ENCODE measurements at places on chromosomes 1 and 21.

- no peak overlapping the region for H3K4me3 ChIP-seq
- no peaks in the 10 kb centered on the region for H3K27me3 ChIP-seq
- DNase-seq = no peak
- peaks cover 24% of the 10 kb centered on the region for H3K4me1 ChIP-seq
- no peaks in the 10 kb centered on the region for H3K36me3 ChIP-seq
Measured at GRCh38 chr1:203554071-203554470, 60.1 kb downstream of the OPTC start.

DNA sequence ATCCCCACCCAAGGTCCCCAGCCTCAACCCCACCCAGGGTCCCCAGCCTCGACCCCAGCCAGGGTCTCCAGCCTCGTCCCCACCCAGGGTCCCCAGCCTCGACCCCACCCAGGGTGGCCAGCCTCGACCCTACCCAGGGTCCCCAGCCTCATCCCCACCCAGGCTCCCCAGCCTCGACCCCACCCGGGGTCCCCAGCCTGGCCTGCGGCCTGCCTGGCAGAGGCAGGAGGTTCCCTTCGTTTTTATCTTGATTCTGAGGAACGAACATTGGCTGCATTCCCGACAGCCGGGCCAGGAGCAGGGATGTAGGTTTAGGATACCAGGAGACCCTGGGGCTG lies 3.4 kb upstream of the PDE9A start:
- peaks cover 3% of the 10 kb centered on the region for H3K4me1 ChIP-seq
- H3K4me3 ChIP-seq = no peak overlapping the region
- no peak for DNase-seq
- H3K27me3 ChIP-seq = peaks cover 56% of the 10 kb centered on the region
- no peaks in the 10 kb centered on the region for H3K36me3 ChIP-seq
- no peak overlapping the region for H3K27ac ChIP-seq

DNA sequence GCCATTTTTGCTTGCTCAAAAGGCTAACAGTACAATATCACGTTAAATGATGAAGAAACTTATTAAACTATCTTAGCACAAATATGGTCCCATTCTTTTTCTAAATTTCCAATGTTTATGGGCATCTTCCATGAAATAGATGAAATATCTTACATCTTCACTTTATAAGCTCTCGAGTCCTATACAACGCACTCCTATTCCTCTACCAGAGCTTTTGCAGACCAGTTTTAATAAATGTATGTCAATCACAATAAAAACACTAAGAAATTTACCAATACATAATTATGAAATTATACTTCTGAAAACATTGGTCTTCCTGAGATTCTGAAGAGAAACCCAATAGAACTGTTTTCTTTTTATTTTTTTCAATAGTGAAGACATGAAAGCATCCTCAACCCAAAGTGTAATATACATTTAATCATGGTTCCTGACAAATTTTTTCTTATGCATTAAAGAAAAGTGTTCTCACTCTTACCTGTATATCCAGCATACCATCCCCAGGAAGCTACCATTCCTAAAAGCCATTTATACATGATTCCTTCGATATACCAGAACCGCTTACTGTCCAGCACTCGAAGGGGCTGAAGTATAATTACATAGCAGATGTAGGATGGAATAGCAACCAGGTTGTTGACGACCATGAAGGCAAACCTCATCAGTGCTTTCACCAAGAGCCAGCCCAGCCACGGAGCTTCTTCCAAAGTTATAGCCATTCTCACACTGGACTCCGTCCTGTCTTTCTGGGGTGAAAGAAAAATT lies 1.8 kb downstream of the LPGAT1 start:
- H3K27me3 ChIP-seq = no peaks in the 10 kb centered on the region
- peaks cover 10% of the 10 kb centered on the region for H3K36me3 ChIP-seq
- H3K4me3 ChIP-seq = peak overlapping the region; percentile 95
- peak; percentile 18 for DNase-seq
- peak overlapping the region; percentile 92 for H3K27ac ChIP-seq
- H3K4me1 ChIP-seq = peaks cover 33% of the 10 kb centered on the region

DNA sequence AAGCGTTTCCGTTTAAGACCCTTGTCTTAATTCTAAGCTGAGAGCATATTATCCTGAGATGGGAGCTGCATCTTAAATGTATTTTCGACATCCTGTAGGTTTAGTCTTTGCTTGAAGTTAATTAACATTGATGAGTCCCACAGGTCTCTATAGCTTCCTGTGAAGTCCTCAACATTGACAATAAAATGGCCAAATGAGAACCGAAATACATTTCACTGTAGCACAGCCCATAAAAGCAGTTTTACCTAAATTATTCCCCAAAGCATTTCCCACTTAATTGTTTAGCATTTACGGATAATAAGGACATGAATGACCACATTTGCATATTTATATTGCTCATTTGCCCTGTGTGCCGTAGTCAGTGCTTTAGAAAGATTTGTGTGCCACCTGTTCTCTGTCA lies 116.4 kb downstream of the CRB1 start:
- H3K4me3 ChIP-seq = no peak overlapping the region
- H3K27ac ChIP-seq = no peak overlapping the region
- no peaks in the 10 kb centered on the region for H3K4me1 ChIP-seq
- H3K36me3 ChIP-seq = no peaks in the 10 kb centered on the region
- no peaks in the 10 kb centered on the region for H3K27me3 ChIP-seq

All from MCF 10A (cell line).